ENCODE measurements at places on chromosomes 1 and 21. TPM values are rescaled to one million over a fixed set of nuclear protein-coding genes. Genes with fewer than 3 reads are reported as not detected.

DNA sequence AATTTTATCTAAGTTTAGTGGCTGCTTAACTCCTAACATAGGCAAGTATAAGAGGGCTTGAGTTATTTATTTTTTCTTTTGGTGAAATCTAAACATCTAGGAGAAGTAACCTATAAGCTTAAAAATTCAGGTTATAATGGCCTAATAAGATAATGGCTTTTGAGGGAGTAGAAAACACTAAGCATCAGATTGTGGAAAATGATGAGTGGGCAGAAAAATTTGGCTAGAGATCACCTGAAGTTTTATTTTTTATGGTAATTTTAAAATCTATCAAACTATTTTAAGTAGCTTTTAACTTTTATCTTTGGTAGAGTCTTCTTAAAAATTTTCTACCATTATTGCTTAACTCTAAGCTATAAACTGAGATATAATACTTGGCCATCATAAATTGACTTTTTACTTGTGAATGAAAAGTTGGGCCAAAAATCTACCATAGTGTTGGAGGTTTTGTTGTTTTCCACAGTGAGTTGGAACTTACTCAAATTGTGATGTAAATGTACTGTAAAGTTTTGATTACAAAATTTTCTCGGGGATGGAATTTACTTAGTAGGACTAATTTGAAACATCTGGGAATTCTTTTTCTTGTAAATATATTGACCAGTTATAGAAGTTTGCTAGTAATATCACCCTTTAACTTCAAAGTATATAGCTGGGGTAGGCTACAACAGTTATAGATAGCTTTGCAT lies 63.9 kb downstream of the USP25 start:
- H3K27me3 ChIP-seq: no peaks in the 10 kb centered on the region
- DNase-seq: no peak
- no peak overlapping the region for H3K4me3 ChIP-seq
- peaks cover 10% of the 10 kb centered on the region for H3K4me1 ChIP-seq
- peaks cover 7% of the 10 kb centered on the region for H3K36me3 ChIP-seq

GRCh38 chr1:117059678-117060440 lies at the start of gene TTF2:
Gene TTF2, plus strand, starts transcription at chr1:117060326. Its CDS starts 21 bp downstream, at chr1:117060347.
- peaks cover 53% of the 10 kb centered on the region for H3K4me1 ChIP-seq
- no peaks in the 10 kb centered on the region for H3K27me3 ChIP-seq
- H3K27ac ChIP-seq: peak within 1 kb of the TSS; percentile 93

DNA sequence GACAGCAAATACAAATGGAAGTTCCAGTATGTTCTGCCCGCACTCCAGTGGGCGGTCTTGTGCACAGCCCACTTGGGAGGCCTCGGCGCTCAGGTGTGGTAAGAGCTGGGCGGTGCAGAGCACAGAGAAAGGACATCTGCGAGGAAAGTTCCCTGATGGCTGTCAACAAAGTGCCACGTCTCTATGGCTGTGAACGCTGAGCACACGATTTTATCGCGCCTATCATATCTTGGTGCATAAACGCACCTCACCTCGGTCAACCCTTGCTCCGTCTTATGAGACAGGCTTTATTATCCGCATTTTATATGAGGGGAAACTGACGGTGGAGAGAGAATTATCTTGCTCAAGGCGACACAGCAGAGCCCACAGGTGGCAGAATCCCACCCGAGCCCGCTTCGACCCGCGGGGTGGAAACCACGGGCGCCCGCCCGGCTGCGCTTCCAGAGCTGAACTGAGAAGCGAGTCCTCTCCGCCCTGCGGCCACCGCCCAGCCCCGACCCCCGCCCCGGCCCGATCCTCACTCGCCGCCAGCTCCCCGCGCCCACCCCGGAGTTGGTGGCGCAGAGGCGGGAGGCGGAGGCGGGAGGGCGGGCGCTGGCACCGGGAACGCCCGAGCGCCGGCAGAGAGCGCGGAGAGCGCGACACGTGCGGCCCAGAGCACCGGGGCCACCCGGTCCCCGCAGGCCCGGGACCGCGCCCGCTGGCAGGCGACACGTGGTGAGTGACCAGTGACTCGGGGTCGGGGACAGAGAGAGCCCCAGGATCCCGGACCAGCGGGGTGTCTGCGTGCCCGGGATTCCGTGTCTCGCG lies at the start of gene IL12RB2:
Gene IL12RB2, plus strand, starts transcription at position 623 of the 810 bp plus-strand sequence. CDS start 12,496 bp downstream, outside the sequence.
- H3K27me3 ChIP-seq: no peaks in the 10 kb centered on the region
- DNase-seq: peak; percentile 7
- H3K4me1 ChIP-seq: peaks cover 6% of the 10 kb centered on the region
- H3K4me3 ChIP-seq: peak within 1 kb of the TSS; percentile 89
- peak within 1 kb of the TSS; percentile 60 for H3K27ac ChIP-seq

DNA sequence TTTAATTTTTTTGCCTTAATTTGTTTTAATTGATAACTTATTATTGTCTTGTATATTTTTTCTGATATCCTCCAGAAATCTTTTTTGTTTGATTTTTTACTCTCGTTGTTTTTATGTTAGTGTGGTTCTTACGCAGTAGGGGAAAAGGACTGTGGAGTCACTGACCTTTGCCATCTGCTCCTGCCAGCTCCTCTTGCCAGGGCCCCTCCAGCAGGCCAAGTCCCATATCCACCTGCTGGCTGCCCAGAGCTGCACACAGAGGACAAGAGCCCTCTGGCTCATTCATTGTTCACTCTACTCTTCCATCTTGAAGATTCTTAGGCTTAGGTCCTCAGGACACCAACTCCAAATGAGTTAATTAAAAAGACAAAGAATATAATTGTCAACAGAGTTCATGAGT lies 316.4 kb upstream of the DUSP10 start:
- H3K27me3 ChIP-seq: no peaks in the 10 kb centered on the region
- DNase-seq: no peak
- H3K27ac ChIP-seq: no peak overlapping the region
- H3K4me1 ChIP-seq: no peaks in the 10 kb centered on the region
- no peak overlapping the region for H3K4me3 ChIP-seq

- no peaks in the 10 kb centered on the region for H3K27me3 ChIP-seq
- DNase-seq: peak; percentile 77
- H3K36me3 ChIP-seq: no peaks in the 10 kb centered on the region
- peaks cover 13% of the 10 kb centered on the region for H3K4me1 ChIP-seq
These were observed 73.2 kb upstream of the TRAPPC10 start for GRCh38 chr21:43938751-43939442.

GRCh38 chr1:47842228-47842919 lies 154.8 kb downstream of the TRABD2B start:
- no peaks in the 10 kb centered on the region for H3K4me1 ChIP-seq
- H3K4me3 ChIP-seq: no peak overlapping the region
- DNase-seq: no peak
- no peaks in the 10 kb centered on the region for H3K36me3 ChIP-seq
- no peaks in the 10 kb centered on the region for H3K27me3 ChIP-seq

DNA sequence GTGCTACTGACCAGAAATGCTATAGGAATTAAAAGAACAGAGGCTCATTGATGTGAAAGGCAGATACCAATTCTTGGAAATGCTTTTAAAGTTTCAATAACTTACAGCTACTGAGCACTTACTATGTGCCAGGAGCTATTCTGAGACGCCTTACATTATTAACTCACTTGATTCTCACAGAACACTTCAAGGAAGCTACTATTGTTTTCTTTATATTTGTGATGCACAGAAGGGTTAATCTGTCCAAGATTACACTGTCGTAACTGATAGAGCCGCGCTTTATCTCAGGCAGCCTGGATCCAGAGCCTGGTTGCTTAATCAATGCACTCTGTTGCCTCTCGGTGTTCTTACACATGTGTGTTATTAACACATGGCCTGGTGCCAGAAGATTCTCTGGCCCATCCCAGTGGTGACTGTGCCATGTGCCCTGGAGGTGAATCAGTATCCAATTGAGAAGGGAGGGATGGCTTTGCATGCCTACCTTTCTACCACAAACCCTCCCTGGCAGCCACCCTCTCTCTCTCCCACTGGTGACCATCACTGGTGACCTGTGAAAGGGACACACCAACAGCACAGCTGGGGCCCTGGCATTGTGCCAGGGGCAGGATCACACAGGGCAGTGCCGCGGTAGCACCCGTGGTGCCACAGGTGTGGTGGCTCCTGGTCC lies 8.8 kb downstream of the FMO1 start:
- DNase-seq: no peak
- no peak overlapping the region for H3K4me3 ChIP-seq
- H3K27ac ChIP-seq: no peak overlapping the region
- H3K27me3 ChIP-seq: peaks cover 10% of the 10 kb centered on the region
- H3K4me1 ChIP-seq: no peaks in the 10 kb centered on the region

DNA sequence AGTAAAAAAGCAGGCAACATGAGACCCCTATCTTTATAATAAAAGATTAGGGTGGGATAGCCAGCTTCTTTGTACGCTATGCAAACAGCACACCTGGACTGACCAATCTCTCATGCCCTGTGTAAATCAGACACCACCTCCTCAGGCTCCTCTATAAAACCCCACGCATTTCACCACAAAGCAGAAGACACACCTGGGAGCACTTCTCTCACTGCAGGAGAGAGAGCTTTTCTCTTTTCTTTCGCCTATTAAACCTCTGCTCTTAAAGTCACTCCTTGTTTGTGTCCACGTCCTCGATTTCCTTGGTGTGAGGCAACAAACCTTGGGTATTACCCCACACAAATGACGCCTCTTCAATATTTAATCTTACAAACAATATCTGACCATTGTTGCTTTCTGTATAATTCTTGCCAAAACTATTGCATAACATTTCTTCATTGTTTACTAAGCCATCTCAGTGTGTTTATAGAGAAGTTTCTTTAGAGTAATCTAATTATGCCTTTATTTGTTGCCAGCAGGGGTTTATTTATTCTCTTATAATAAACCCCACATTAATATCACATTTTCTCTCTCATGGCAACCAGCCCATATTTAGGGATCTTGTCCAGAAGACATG lies 31.6 kb upstream of the NUF2 start:
- no peaks in the 10 kb centered on the region for H3K4me1 ChIP-seq
- no peak overlapping the region for H3K4me3 ChIP-seq
- H3K27ac ChIP-seq: no peak overlapping the region
- H3K27me3 ChIP-seq: no peaks in the 10 kb centered on the region
- H3K36me3 ChIP-seq: no peaks in the 10 kb centered on the region

GRCh38 chr1:113916974-113917373 lies 11.8 kb downstream of the DCLRE1B start:
- H3K27ac ChIP-seq: no peak overlapping the region
- H3K36me3 ChIP-seq: peaks cover 9% of the 10 kb centered on the region
- no peak overlapping the region for H3K4me3 ChIP-seq
- H3K4me1 ChIP-seq: no peaks in the 10 kb centered on the region

DNA sequence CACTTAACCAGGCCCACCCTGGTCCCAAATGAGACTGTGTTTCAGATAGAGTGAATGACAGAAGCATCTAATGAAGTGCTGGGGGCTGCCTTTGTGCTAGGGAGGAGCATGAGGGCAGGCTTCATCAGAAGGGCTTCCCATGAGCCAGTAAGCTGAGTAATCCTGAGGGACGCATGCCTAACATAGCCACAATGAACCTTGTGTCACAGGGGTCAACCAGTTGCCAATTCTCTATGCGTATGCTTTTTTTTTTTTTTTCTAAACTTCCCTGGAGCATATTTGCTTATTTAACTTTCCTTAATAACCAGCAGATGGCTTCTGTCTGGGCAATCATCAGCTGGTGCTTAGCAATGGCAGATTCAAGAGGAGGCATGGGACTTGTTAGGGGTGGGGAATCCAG lies 25.5 kb upstream of the CYP2J2 start:
- no peak overlapping the region for H3K4me3 ChIP-seq
- no peak overlapping the region for H3K27ac ChIP-seq
- no peaks in the 10 kb centered on the region for H3K36me3 ChIP-seq
- no peak for DNase-seq
- peaks cover 2% of the 10 kb centered on the region for H3K27me3 ChIP-seq

DNA sequence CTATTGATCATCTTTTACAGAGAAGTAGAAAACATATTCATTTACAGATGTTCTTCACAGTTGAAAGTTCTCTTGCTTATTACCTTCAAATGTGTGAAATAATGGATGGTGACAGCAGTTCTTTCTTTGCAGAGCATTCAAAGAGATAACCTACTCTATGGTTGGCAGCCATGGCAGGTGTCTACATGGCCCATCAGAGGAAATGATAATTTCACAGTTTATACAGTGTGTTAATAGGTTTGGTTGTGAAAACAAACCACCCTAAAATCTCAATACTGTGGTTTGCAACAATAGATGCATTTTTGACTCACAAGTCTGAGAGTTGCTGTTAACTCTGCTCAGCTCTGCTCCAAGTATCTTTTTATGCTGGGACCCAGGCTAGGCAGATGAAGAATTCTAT lies 241.2 kb upstream of the SAMSN1 start:
- H3K27ac ChIP-seq: no peak overlapping the region
- no peaks in the 10 kb centered on the region for H3K4me1 ChIP-seq
- no peaks in the 10 kb centered on the region for H3K27me3 ChIP-seq
- no peak for DNase-seq

DNA sequence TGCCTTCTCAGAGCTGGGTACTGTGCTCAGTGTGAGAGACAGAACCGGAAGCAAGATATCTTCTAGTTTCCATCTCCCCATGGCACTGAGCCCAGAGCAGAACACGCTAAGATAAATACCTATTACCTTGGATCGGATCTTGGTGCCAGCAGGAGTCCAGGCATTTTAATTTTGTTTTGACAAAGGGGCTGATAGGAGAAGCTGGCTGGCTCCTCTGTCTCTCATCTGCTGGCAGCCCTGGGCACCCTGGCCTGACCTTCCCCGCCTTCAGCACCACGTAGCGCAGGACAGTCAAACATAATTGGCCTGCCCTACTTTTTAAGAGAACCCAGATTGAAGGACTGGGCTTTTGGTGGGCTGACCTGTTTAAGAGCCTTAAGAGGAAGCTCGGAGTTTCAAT lies 160.7 kb upstream of the KLHDC7A start:
- H3K36me3 ChIP-seq: no peaks in the 10 kb centered on the region
- no peak overlapping the region for H3K27ac ChIP-seq
- no peaks in the 10 kb centered on the region for H3K4me1 ChIP-seq
- no peak for DNase-seq

Gene FRRS1
- 1.1 TPM for total RNA-seq

Gene TNFRSF9
- total RNA-seq: 30.9 TPM

Gene PYCR2
- 51.6 TPM for total RNA-seq

Measured in CD4-positive, CD25-positive, alpha-beta regulatory T cell (primary cell).